Activated CD4-positive, alpha-beta T cell treated with anti-CD3 and anti-CD28 coated beads for 24 hours (primary cell): ENCODE measurements at places on chromosomes 7 and 10.

- DNase-seq, result no peak
Measured at GRCh38 chr7:152543799-152544198, 108.0 kb upstream of the KMT2C start.

DNA sequence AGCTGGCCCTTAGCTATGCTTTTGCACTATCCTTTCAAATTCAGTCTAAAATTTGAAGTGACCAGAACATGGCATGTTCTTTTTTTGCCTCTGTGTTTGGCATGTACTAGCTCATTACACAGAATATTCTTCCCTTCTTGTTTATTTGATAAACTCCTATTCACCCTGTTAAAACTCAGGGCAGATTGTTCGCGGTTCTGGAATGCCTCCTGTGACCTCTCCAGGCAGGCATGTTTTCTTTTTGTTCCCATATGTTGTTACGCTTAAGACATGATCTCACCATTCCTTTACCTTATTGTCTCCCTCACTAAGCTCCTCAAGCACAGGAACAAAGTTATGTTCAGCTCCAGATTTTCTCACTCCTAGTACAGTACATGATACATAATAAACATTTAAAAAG, 181.7 kb downstream of the CCSER2 start:
- DNase-seq, result no peak

DNA sequence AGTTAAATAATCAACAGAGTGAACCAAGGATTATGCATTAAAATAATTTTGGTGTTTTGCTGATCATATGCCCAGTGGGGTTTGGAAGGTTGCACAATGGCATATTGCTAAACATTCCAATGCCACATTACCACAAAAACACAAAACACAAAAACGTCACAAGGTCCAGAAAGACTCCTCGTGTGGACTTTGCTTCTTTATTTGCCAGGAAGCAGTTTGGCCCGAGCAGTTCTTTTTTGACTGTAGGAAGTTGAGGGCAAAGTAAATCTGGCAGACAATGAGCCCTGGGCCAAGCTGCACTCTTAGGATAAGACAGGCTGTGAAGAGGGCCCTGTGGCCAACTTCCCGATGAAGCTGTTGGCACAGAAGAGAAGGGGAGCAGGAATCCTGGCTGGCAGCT, 39.2 kb upstream of the SLC35B4 start:
- DNase-seq, result no peak

DNA sequence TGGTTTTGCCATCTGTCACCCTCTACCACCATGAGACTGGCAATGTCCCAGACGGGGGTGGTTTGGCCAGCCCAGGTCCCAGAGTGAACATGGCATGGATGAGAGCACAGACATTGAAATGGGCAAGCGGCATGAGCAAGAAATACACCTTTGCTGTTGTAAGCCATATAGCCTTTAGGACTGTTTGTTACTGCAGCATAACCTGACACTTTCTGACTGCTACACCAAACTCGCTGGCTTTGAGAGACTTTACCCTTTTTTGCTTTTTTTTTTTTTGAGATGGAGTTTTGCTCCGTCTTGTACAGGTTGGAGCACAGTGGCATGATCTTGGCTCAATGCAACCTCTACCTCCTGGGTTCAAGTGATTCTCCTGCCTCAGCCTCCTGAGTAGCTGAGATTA, 5.2 kb upstream of the MUC3A start:
- DNase-seq, result no peak
